ENCODE measurements at places on chromosomes 4 and X.

- no peak for DNase-seq
Measured at GRCh38 chr4:40173470-40173875, 23.4 kb upstream of the RHOH start.

- DNase-seq, result no peak
Measured at GRCh38 chrX:67436867-67437266, 107.0 kb upstream of the AR start.

GRCh38 chrX:145817331-145818185, at the start of gene SLITRK2:
SLITRK2 (plus strand) TSS chrX:145817829; CDS start chrX:145822426, 4,597 bp downstream.
- no peak for DNase-seq

GRCh38 chrX:47145395-47146120, 537 bp downstream of the RBM10 start:
- DNase-seq, result no peak

- DNase-seq, result no peak
Measured at GRCh38 chr4:70392057-70392776, 5.5 kb upstream of the OPRPN start.

GRCh38 chr4:7481227-7481626, 46.5 kb upstream of the PSAPL1 start:
- DNase-seq, result no peak

- no peak for DNase-seq
Measured at GRCh38 chrX:6291444-6291843, 62.8 kb upstream of the NLGN4X start.

Measured in NCI-H187 treated with DMSO at 0.1 percent for 48 hours (cell line).